Activated CD4-positive, alpha-beta T cell treated with anti-CD3 and anti-CD28 coated beads, Interleukin-2, amount 50 U/mL, for 1 hour (primary cell): ENCODE measurements at places on chromosomes 16 and 17.

- DNase-seq: no peak
These were observed 5.5 kb upstream of the ZNF771 start for GRCh38 chr16:30401768-30402425.

DNA sequence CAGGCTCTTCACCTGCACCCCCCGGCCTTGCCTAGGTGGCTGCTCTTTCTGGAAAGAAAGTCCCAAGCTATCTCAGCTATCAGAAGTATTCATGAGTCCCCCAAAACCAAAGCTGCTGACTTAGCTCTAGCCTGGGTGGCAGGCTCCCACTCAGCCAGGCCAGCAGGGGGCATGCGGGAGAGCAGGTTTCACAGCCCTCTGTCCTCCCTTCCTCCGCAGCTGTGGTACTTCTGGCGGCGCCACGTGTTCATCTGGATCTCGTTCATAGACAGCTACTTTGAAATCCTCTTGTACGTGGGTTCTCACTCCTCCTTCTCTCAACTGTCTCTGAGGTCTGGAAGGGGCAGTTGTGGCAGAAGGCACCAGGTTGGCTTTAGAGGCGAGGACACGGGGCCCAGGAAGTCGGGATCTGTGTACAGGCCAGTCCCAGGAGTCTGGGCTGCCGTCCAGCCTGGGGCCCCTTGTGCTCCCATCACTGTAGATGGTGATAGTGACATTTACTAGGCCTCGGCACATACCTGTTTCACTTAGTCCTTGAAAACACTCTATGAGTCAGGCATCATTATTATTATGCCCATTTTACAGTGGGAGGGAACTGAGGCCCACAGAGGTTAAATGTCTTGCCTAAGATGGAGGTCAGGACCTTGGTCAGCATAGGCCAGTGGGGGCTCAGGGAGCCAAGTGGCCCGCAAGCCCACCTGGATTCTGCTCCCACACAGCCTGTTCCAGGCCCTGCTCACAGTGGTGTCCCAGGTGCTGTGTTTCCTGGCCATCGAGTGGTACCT is 12.9 kb downstream of the TRPV2 start:
- DNase-seq: peak; percentile 46

GRCh38 chr16:67961551-67961957 is 6.9 kb downstream of the SLC12A4 start:
- DNase-seq: no peak

DNA sequence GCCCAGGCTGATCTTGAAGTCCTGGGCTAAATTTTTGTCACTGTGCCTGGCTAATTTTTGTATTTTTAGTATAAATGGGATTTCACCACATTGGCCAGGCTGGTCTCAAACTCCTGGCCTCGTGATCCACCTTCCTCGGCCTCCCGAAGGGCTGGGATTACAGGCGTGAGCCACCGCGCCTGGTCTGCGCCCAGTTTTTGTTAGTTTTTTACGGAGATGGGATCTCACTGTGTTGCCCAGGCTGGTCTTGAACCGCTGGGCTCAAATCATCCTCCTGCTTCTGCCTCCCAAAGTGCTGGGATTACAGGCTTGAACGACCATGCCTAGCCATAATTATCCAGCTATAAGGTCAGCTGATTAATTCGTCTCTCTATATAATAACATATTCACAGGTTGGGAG is 2.7 kb upstream of the CEMP1 start:
- DNase-seq: no peak

DNA sequence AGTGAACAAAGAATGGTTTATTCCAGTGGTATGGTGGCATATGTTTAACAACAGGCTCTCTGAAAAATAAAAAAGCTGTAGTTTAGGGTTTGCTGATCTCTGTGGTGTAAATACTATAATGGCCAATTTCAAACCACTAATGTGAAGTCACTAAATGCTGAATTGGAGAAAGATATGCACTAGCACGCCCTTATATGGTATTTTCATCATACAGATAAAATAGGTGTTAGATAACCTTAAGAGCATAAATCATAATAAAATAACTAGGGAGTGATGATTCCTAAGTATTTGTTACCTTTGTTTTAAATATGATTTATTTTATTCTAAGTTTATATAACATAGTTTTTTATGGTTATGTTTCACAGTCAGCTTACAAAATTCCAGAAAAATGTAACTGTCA is 17.2 kb downstream of the NLK start:
- DNase-seq: no peak

GRCh38 chr16:85819771-85820170 is 20.3 kb downstream of the COX4I1 start:
- DNase-seq: no peak

GRCh38 chr17:72782985-72783701 is 309.3 kb downstream of the SLC39A11 start:
- DNase-seq: no peak

- DNase-seq: no peak
These were observed 7.6 kb downstream of the CNTD1 start for GRCh38 chr17:42806249-42806648.

GRCh38 chr17:69602972-69603371 is 188.5 kb downstream of the MAP2K6 start:
- no peak for DNase-seq

GRCh38 chr17:58527306-58527705 is 12.9 kb upstream of the MTMR4 start:
- DNase-seq: no peak

DNA sequence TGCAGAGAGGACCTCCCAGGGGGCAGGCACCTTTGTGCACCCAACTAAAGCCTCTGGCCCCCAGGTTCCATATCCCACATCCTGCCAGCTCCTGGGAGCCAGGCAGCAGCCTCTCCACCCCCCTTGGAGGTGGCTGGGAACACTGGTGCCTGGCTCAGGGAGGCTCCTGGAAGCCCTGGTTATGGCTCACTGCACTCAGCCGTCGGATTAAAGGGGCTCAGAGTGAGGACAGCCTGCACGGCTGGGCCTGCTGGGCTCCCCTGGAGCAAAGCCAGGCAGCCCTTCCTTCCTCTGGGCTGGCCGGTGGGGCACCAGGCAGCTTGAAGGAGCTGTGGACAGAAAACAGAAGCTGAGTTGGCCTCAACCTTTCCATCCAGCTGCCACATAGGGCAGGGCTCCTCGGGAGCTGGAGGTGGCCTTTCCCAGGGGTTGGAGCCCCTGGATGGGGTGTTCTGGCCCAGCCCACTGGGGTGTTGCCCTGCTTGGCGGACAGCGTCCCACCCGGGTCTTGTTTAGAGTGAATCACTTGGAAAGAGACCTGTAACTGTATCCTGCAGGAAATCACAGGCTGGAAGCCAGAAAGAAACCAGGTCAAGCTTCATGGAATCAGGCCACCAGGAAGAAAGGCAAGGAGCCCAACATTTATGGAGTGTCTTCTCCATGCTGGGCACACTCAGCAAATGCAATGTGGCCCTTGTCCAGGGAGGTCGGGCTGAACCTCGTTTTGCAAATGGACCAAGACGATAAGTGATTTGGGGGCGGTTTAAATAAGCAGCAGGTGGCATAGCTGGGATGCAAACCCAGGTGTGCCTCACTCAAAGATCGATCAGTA is 253.3 kb downstream of the SOX9 start:
- no peak for DNase-seq

DNA sequence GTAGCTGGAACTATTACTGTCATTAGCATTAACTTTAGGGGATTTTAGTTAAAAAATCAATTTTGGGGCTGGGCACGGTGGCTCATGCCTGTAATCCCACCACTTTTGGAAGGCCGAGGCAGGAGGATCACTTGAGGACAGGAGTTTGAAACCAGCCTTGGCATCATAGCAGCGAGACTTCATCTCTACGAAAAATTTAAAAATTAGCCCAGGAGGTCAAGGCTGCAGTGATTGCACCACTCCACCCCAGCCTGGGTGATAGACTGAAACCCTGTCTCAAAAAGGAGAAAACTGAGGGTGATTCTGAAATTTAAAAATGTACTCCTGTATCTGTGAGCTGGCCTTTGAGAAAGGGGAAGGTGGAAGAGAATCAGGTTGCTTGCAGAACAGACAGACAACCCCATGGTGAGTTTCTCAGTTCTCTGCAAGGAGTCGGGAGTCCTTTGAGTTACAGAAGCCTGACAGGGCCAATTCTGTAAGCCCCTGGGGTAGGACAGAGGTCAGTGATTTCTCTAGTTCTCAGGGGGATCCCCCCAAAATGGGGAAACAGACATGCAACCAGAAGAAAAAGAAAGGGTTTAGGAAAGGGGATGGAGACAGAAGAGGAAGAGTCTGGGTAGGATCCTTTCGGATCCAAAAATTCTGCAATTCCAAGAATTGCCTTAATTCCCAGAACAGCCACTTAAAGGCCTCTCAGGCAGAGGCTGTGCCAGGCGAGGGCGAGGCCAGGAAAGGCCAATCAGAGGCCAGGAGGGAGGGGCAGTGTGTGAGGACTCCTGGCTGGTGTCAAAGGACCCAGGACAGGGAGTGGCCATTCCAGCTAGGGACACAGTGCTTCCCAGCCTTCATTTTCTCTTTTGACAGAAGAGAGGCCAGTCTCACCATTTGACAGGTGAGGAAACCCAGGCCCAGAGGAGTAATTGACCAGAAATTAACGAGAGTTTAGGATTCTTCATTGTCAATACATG is 6.7 kb downstream of the NUPR1 start:
- DNase-seq: no peak

DNA sequence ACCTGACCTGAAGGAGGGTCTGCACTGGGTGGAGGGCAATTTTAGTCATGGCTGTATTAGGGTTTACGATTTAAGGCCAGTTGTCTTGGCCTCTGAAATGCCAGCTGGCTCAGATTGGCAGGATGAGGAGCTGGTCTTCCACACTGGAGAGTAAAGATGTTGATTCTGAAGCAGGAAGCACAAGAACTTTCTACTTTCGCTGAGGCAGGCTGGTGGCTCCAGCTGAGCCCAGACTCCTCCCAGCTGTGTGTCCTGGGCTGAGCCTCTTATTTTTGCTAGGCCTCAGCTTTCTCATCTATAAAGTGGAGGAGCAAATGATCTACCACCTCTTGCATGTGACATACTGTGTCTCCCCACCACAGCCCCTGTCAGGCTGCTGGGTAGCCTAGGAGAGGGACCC is 74.4 kb downstream of the MRM1 start:
- DNase-seq: no peak

- no peak for DNase-seq
These were observed 827 bp downstream of the MPO start for GRCh38 chr17:58279736-58280479.

DNA sequence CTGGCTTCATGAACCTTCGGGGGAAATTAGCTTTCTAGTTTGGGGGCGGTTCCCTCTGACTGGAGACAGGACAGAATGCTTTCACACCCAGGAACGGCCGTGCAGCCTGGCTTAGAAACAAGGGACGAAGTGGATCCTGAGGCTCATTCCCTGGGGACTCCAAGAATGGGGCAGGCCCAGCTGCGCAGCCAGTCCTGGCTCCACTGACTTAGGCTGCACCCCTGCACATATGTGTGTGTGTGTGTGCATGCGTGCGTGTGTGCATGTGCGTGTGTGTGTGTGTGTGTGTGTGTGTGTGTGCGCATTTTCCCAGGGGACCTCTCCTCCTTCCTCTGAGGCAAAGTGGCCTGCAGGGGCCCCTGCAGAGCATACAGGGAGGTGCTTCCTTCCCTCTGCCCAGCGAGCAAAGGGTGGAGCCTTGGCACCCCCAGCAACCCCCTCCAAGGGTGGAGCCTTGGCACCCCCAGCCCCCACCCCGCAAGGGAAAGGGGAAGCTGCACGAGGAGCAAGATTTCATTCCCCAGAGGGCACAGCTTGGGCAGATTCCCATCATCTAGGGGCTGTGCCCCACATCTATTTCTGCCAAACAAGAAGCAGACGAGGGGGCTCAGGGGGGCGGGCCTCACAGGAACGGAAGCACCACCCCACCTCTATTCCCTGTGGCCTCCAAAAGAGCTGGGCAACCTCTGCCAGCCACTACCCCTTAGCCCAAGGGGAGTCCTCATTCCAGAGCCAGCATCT is 97.6 kb upstream of the CBX4 start:
- no peak for DNase-seq

- DNase-seq: no peak
These were observed 37.3 kb upstream of the ABR start for GRCh38 chr17:1217089-1217385.

- DNase-seq: no peak
These were observed 47.1 kb downstream of the RPTOR start for GRCh38 chr17:80591788-80592187.

DNA sequence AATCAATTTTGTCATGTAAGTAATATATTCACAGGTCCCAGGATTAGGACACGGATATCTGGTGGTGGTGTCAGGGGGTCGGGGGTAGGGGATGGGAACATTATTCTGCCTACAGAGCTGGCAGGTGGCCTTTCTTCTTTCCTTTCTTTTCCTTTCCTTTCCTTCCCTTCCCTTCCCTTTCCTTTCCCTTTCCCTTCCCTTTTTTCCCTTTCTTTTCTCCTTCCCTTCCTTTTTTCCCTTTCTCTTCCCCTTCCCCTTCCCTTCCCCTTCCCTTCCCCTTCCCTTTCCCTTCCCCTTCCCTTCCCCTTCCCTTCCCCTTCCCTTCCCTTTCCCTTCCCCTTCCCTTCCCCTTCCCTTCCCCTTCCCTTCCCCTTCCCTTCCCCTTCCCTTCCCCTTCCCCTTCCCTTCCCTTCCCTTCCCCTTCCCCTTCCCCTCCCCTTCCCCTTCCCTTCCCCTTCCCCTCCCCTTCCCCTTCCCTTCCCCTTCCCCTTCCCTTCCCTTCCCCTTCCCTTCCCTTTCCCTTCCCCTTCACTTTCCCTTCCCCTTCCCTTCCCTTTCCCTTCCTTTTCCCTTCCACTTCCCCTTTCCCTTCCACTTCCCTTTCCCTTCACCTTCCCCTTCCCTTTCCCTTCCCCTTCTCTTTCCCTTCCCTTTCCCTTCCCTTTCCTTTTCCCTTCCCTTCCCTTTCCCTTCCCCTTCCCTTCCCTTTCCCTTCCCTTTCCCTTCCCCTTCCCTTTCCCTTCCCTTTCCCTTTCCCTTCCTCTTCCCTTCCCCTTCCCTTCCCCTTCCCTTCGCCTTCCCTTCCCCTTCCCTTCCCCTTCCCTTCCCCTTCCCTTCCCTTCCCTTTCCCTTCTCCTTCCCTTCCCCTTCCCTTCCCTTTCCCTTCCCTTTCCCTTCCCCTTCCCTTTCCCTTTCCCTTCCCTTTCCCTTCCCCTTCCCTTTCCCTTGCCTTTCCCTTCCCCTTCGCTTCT is 145.9 kb downstream of the PRKCB start:
- no peak for DNase-seq

DNA sequence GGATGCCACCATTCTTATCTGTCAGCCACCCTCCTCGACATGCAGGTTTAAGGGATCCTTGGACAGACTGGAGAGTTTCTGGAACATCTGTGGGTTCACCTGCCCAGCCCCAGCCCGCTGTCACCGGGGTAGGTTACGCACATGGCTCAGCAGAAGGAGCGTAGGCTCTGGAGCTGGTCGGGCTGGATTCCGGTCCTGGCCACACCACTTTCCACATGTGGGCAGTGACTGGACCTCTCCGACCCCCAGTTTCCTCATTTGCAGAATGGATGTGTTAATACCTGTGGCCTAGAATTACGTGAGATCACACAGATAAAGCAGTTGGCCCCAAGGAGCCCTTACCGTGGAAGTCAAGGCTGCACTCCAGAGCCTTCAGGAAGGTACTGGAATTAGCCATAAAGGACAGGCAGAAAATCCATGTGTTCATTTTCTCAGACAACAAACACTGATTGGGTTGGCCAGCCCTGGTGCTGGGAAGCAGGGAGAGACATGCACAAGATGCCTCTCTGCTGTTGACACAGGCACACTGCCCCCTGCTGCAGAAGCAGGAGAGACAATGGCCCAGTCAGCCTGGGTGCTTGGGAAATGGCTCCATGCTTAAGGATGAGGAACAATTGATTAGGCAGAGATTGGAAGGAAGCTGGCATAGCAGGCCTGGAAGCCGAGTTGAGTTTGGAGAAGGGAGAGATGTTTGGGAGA is 58.8 kb downstream of the SF3B3 start:
- DNase-seq: no peak

- no peak for DNase-seq
These were observed 35.1 kb downstream of the ZFPM1 start for GRCh38 chr16:88487920-88488851.
